ENCODE measurements at places on chromosomes 1 and 21. TPM values are rescaled to one million over a fixed set of nuclear protein-coding genes. Genes with fewer than 3 reads are reported as not detected.

KIF26B gene
- 35.1 TPM for polyA plus RNA-seq

GRCh38 chr1:207848234-207848633 is 62.7 kb downstream of the CD34 start:
- no peak for DNase-seq

- DNase-seq, result no peak
Observed at GRCh38 chr1:232624546-232625281, 5.2 kb downstream of the SIPA1L2 start.

DNA sequence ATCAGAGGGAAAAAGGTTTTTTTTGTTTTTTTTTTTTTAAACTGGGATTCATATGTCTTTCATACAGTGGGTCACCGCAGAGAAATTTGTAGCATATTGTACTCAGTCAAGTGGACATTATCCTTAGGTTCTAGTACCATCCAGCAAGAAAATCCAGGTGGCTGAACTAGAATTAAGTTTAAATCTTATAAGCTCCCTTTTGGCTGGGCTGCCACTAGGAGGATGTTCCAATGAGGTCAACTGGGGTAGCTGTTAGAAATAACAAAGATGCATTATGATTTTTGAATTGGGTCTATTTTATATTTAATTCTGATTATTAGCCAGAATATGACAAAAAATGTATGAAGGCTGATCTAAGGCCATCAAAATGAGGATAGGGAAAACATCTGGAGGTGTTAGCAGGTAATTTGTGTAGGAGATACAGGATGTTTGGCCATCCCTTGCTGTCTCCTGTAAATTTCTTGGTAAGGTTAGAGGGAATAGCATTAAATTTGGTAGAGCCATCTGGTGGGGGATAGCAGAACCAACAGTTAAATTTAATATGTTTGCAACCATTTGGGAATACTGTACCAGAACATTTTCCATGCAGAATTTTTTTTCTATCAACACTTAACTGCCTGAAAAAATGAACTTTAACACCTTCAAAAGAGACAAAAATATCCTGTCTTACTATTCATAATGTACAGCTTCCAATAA is 568.5 kb upstream of the B3GALT2 start:
- no peak for DNase-seq

DNA sequence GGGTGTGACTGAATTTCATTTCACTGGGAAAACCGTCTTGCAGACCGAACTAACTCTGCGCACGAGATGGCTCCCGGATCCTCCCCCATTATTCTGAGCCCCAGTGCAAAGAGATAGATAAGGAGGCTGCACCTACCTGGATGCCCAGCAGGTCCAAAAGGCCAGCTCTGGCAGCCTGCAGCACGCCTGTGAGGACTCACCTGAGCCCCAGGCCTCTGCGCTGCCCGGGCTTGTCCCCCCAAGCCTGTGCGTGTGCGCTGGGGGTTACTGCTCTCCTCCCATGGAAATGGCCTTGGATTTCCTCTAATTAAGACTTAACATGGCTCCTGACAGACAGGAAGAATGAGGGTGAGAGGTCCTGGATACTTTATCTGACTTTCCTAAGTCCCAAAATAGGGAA is 83.4 kb downstream of the MDM4 start:
- no peak for DNase-seq

DNA sequence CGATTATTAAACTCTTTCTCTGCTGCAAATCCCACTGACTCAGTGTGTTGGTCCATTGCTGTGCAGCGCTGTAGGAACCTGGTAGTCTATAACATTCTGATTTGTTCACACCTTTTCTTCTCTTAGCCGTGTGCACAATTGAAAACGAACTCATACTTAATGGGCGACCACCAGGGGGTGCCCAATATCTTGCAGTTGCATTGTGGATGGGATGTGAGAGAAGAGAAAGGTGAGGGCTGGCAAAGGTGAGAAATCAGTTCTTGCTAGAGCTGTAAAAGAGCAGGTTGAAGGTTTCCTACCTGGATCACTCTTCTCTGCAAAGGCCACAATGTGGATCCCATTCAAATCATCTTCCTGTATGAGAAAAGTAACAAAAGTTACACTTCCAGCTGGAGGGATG is 51.0 kb downstream of the CASQ2 start:
- DNase-seq, result no peak

All from right renal pelvis (tissue), 4 donors.